ENCODE measurements at places on chromosomes 13 and 19.

DNA sequence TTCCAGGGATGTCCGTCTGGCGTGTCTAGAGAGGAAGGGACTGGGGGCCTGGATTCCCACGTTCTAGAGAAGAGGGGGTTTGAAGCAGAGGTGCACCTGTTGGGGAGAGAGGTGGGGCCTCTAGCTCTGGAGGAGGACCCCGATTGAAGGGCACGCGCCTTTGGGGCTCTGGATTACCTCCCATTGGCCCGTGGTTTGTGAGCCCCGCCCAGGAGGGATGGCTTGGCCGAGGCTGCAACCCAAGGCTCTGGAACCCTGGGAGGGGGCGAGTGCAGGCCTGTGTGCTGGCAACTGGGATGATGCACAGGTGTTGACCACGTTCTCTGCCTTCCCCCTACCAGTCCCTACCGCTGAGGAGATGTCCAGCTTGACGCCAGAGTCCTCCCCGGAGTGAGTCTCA, 20.2 kb downstream of the TMEM150B start:
- DNase-seq, result no peak

- no peak for DNase-seq
Observed at GRCh38 chr13:21077076-21077787, 15.8 kb upstream of the LATS2 start.

GRCh38 chr13:66967811-66968597, 262.1 kb downstream of the PCDH9 start:
- DNase-seq, result no peak

- no peak for DNase-seq
Observed at GRCh38 chr13:107441279-107441678, 774.1 kb downstream of the LIG4 start.

GRCh38 chr19:10191347-10191746, 3.4 kb downstream of the DNMT1 start:
- no peak for DNase-seq

DNA sequence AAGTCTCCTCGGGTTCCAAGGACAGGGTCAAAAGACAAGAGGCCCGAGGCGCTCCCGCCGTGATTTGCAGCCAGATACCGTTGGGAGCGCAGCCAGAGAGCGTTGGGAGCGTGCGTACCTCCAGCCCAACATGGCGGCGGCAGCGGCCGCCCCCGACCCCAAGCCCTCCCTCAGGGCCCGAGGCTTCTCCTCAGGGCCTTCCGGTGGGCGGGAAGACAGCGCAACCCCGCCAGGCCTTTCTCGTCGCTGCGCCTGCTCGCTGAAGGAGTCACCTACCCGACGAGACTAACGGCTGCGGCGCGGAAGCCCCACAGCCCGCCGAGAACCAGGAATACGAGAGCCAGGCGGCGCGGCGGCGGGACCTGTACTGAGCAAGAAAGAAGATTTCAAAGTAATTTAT, 3.2 kb upstream of the ZNF850 start:
- DNase-seq, result no peak

DNA sequence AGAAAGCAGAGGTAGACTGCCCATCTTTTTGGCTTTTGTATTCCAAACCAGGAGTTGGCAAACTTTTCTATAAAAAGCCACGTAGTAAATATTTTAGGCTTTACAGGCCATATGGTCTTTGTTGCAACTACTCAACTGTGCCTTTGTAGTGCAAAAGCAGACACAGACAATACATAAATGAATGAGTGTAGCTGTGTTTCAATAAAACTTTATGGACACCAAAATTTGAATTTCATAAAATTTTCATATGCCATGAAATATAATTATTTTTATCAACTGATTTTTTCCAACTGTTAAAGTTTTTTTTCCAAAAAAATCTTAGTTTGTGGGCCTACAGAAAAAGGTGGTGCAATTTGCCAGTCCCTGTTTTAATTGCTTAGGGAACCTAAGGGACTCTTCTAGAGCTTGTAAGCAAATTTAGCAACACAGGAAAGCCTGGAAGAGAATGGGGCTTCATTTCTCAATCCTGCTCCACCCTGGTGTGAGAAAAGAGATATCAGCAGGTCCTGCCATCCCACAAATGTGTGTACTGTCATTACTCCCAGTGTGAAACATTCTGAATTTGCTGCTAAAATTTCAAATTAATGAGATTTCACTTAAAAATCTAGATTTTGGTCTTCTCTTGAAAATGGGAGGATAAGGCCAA, 194.2 kb downstream of the RGCC start:
- no peak for DNase-seq

DNA sequence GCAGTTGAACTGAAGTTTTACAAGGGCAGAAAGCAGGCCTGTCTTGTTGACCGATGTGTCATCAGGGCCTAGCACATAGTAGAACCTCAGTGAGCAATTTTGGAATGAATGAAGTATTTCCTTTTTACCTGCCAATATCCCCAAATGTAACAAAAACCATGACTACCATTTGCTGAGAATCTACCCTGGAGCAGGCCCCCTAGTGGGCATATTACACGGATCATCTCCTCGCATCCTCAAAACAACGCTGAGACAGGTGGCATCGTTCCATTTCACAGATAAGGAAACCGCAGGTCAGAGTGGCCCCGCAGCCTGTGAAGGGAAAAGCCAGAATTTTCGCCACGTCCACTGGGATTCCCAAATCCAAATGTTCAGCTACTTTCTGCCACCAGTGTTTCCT, 77.9 kb downstream of the CACNA1A start:
- DNase-seq, result no peak

- DNase-seq, result no peak
Observed at GRCh38 chr13:74860789-74861188, 621.2 kb downstream of the TBC1D4 start.

DNA sequence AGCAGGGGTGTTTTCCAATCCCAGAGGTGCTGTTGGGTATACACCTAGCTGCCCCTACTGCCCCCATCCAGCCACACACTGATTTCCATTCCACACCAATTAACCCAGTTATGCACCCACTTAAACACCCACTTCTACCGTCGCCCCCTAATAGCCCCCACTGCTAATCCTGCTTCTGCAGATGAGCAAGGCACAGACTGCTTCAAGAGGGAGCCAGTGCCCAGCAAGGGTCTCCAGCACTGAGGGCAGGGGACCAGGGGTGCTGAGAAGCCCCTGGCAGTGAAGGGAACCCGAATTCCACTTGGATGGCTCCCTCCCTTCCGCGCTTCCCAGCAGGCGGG, 1.2 kb downstream of the FXYD7 start:
- no peak for DNase-seq

DNA sequence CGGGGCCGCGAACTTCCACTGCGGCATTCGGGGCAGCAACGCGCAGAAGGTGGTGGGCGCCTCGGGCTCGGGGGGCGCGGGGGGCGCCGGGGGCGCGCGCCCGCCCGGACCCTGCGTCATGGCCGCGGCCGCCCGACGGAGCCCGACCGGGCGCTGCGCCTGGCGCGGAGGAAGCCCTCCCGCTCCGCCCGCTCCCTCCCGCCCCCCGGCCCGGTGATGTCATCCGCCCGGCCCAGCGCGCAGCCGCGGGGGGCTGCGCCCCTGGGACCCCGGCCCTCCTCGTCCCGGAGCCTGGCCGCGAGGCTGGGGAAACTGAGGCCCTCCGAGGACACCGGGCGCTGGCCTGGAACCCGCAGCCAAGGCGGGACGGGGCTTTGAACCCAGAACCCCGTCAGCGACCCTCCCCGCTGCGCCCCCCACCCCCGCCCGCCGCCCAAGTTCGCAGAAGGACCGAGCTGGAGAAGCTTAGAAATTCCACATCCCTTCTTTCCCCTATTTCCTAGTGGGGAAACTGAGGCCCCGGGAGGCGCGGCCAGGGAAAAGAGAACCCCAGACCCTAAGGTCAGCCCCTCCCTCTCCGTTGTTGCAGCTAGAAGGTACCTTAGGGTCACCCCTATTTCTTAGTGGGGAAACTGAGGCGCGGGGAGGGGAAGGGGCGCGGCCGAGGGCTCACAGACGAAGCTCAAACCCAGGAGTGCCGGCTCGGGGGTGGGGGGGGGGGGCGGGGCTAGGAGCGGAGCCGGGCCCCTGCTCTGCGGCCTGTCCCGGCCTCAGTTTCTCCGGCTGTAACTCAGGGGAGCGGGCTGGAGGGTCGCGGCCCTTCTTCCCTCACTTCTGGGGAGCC, at the start of gene SHC2:
SHC2 (minus strand) TSS at position 157 of the 844 bp plus-strand sequence; CDS start at position 120, 37 bp downstream.
- no peak for DNase-seq

DNA sequence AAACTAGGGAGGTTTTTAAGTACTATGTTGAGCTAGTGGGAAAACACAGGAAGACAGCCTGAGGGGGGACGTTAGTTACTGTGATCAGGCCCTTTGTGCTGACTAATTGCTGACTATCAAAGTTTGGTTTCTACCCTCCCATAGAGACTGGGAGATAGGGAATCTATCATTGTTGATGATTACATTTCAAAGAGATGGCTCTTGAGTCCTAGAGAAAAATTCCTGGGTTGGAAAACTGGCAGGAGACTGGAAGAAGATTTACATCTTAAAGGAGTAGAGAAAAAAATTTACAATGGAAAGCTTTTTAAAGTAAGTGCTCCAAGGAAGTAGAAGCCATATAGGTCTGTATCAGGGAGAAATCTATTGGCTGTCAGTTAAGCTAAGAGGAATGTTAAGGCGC, 522.0 kb upstream of the KLHL1 start:
- no peak for DNase-seq

DNA sequence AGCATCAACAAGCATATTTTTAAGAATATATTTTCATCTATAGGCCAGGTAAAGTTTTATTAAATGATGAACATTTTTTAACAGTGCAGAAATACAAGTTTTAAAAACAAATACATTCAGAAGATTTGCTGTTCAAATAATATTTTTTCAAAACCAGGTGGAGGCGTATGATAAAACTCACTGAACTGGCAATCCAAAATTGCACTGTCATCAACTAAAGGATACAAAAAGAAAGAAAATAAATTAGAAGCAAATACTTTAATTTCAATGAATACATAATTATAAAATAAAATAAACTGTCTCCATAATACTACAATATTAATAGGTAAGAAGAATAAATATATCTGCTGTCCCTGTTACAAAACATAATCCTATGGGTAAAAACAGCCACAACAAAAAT, 21.2 kb downstream of the SPRYD7 start:
- no peak for DNase-seq

- DNase-seq, result no peak
Observed at GRCh38 chr13:35826626-35827254, 304.4 kb downstream of the DCLK1 start.

GRCh38 chr19:48588670-48589401, 17.7 kb upstream of the SPACA4 start:
- peak; percentile 75 for DNase-seq

DNA sequence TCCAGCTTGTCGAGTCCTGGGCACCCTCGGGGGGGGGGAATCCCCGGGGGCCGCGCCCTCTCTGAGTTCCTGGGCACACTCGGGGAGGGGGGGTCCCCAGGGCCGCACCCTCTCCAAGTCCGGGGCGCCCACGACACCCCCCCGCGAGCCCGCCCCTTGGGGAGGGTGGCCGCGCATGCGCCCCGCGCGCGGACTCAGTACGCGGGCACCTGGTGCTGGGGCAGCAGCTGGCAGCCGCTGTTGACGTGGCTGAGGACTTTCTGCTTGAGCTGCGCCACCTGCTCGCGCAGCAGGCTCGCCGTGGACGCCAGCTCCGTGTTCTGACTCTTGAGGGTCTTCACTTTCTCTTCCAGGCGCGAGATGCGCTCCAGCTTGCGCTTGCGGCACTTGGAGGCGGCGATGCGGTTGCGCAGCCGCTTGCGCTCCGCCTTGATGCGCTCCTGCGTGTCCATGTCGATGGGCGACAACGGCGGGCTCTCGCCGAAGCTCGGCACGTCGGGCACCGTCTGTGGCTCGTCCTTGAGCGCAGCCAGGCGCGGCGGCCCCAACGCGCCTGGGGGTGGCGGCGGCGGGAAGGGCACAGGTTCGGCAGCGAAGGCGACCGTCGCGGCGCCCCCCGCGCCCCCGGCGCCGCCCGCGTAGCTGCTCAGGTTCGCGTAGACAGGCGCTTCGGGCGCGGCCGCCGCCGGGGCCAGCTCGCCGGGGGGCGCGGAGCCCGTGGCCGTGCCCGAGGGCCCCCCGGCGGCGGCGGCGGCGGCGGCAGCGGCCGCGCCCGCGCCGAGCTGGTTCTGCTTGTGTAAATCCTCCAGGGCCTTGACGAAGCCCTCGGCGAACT, 958 bp downstream of the JUND start:
- peak; percentile 72 for DNase-seq

GRCh38 chr13:31399690-31400089, 199.9 kb downstream of the B3GLCT start:
- DNase-seq, result no peak

- no peak for DNase-seq
Observed at GRCh38 chr13:63731896-63732295, 2316.2 kb upstream of the PCDH20 start.

GRCh38 chr19:30856786-30857185, 484.6 kb downstream of the ZNF536 start:
- DNase-seq, result no peak

DNA sequence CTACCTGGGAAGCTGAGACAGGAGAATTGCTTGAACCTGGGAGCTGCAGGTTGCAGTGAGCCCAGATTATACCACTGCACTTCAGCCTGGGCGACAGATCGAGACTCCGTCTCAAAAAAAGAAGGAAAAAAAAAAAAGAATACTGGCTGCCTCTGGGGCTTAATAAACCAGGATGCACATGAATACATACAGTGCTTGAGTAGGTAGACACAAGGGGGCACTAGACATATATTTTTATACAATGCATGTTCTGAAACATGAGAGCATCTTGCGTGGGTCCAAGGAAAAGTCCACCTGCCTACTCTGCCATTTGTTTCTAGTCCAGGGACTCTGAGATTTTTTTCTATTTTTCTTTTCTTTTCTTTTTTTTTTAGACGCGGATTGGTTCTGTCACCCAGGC, 31.2 kb downstream of the KEAP1 start:
- DNase-seq, result no peak

DNA sequence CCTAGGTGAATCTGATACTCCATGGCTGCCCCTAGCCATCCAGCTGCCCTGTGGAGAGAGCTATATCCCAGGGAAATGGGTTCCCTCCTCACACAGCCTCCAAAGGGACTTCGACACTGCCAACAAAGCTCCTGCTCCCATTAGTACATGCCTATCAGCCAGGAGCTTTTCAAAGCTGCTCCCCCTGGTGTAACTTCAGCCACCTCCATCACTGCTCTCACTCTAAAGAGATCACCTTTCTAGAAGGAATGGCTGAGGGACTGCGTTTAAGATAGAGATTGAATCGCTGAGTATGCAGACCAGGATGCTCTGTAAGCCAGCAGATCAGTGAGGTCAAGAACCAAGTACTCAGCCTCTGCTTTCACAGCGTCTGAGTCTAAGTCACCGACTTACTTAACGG, 213.7 kb downstream of the NALCN start:
- no peak for DNase-seq

GRCh38 chr19:38726284-38726673, 18.0 kb downstream of the CAPN12 start:
- no peak for DNase-seq

- DNase-seq, result peak; percentile 41
Observed at GRCh38 chr13:29594303-29594709, 1.2 kb downstream of the SLC7A1 start.

GRCh38 chr13:28494778-28495537, at the start of gene FLT1:
TSS of gene FLT1 (minus strand) at chr13:28495128. CDS start at chr13:28494843, 285 bp downstream.
- DNase-seq, result no peak

Measured in activated naive CD4-positive, alpha-beta T cell (primary cell).